Stimulated activated CD8-positive, alpha-beta memory T cell treated with anti-CD3 and anti-CD28 coated beads, Interleukin-2, amount 100 ng/mL, for 1 hour (primary cell): ENCODE measurements at places on chromosomes 2 and 18.

GRCh38 chr2:134973241-134974138 is 54.9 kb downstream of the CCNT2 start:
- no peak for DNase-seq

DNA sequence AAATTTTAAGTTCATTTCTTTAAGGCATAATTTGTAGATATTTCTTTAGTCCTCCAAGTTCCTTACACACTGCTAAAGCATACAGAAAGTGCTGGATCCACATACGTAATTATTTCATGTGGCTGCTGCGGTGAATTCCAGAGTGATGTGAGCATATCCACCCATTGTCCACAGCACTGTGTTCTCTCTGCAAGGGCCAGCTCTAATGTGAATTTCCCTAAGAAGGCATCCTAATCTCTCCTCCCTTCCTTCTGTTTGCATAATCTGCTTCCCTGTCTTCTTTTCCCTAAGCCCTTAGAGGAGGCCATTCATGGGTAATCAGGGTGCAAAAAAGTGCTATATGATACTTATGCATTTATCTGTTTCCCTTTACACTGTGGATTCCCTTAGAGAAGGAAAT is 57.2 kb downstream of the COBLL1 start:
- DNase-seq, result no peak

DNA sequence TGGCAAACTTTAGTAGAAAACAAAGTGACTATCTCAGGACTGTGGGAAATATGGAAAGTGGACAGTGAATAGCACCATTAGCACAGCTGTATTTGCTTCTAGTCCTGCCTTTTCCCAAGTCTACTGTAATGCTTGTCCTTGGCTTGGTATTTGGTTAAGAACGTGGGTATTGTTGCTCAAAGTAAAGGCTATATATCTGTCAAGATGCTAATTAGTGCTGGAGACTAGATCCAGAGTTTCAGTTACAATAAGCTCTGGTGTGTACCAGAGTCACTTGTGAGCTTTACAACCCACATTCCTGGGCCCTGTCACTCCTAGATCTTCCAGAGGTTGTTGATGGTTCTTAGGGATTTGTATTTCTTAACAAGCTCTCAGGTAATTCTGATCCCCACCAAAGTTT is 313.6 kb downstream of the SLC8A1 start:
- no peak for DNase-seq

- no peak for DNase-seq
Measured at GRCh38 chr2:40384714-40385113, 67.2 kb downstream of the SLC8A1 start.

DNA sequence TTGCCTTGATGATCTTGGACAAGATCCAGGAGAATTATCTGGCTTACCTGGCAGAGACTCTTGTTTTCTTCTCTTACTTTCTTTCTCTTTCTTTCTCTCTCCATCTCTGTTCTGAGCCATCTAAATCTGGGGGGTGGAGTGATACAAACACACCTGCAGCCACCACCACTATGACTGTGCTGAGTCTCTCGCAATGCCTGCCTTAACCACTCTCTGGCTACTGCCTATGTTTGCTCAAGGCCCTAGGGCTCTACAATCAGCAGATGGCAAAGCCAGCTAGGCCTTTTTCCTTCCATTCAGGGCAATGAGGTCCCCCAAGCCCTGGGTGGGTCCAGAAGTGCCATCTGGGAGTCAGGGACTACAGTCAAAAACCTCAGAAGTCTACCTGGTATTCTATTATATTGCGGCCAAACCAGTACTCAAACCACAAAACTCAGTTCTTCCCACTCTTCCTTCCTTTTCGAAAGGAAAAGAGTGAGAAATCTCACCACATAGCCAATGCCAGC is 978.9 kb upstream of the NXPH2 start:
- DNase-seq, result no peak

DNA sequence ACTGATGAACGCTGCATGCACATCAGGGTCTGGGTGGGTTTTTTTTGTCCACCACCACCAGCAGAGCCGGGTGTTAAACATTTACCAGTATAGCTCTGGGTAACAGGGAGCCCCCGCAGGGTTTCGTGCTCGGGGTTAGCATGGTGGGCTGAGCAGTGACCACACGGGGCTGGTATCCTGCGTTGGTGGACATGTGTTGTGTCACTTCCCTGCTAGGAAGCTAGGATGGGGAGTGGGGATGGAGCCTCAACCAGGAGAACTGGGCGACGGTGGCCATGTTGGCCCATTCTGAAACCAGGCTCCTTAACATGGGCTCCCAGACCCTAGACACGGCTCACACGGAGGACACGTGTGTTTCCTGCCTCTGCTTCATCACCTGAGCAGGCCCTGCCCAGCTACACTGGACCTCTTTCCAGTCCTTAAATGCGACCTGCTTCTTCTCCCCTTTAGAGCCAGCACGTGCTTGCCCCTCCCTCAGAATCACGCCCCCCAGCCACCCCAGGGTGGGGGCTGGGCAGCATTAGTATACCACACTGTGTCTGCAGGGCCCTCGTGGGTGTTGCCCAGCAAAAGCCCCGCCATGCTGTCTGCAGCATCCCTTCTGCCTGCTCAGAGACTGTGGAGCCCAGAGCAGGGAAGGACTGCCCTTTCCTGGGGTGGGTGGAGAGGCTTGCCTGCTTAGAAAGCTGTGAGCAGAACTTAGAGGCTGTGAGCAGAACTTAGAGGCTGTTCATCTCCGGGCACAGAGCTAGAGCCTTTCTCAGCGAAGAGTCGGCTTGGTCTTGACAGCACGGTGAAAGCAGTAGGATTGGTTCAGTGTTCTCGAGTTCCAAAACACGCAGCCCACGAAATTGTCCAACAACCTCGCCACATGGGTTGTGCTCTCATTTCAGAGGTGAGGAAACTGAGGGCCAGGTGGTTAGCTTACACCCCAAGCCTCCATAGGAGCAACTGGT is 142.1 kb downstream of the KLHL29 start:
- no peak for DNase-seq

DNA sequence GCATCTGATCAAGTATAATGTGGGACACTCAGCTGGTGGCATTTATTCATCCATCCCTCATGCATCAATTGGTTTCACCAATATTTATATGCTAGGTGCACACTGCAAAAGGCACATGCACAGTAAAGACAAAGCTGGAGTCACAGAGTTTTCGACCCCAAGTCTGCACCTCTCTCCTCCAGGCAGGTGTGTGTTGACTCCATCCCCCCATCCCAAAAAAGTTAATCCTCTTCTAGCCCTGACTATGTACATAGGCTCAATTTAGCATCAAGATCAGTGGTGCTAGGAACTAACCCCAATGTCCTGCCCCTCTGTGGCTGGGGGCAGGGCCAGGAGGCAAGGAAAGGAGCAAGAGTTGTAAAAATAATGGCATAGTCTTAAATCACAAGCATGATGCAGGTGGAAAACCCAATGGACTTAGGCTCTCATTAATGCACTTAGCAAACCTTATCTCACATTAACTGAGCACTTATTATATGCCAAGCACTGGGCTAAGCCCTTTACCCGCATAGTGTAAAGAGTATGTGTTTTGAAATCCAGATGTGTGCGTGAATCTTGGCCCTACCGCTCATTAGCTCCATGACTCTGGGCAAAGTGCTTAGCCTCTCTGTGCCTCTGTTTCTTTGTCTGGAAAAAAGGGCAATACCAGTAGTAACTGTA is 3.1 kb downstream of the EVA1A start:
- no peak for DNase-seq

DNA sequence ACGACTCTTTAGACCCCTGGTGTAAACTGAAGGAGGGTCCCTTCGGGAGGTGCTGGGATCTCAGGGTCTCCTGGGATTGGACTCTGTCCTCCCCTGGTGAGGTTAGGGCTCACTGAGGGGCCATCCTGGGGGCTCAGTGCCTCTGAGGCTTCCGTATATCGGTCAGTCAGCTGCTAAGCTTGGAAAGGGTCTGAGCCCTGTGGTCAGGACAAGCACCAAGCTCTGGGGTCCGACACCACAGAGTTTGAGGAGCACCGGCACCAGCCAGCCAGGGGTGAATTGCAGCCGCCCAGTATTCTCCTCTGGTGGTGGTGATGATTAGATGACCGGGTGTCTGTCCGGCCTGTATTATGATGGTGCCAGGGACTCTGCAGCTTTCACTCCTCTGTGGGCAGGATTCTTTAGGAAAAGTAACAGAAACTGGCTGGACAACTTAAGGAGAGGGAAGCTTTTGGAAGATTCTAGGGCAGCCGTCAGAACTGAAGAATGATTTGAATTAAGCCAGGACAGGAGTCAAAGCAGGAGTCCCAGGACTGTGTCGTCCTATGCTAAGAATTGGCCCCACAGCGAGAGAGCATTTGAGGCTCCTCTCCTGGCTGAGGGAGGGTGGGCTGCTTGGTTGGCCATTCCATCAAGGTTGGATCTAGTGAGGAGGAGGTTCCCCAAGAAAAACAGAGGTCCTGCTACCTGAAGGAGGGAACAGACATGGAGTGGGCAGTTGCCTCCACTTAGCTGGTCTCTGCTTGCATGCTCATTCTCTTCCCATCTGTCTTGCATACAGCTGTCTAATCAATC is 158.6 kb upstream of the HS6ST1 start:
- no peak for DNase-seq

DNA sequence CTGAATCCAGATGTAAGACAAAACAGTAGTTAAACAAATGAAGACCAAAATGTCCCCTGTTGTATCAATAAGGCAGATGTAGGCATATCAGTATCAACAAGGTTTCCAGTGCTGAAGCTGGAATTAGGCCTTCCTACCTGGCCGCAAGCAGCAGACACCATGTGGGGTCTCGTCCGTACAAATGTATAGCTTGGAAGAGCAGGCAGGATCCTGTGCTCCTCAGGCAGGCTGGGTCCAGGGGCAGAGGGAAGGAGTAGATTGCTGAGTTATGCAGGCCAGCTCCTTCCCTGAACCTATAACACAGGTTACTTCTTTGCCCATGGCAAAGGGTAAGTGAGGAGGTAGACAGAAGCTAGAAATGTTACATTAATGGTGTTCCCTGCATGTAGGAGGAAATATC is 23.5 kb downstream of the NTSR2 start:
- no peak for DNase-seq

- DNase-seq, result no peak
Measured at GRCh38 chr2:88724643-88725332, 33.3 kb downstream of the RPIA start.

GRCh38 chr18:50866765-50867164 is 12.2 kb upstream of the ME2 start:
- DNase-seq, result no peak

GRCh38 chr2:155730804-155731203 is 601.7 kb downstream of the NR4A2 start:
- no peak for DNase-seq

DNA sequence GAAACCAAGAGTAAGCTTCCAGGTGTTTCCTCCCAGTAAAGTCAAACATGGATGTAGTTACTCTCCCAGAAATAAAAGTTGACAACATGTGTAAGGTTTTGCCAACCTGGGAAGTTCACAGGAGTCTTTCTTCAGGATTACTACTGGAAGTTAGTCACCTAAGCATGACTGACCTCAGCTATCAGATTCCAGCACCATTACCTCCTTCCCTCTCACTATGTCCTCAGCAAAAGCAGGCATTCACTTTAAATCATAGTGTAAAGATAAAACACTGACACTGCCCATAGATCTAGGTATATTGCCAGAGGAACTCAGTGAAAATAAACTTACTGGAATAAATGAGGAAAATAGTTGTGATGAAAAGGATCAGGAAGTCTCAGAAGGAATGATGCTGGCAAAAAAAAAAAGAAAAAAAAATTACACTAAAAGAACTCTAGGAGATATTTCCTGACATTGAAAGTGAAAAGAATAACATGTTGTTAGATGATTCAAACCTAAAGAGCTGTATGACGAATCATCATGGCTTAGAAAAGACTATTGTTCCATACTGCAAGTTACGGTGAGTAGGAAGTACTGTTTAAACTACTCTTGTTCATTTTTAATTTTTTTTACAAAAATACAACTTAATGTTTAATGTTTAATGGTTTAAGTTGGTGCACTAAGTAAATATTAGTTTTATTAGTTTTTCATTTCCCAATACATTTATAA is 484.5 kb upstream of the ZNF804A start:
- no peak for DNase-seq

- DNase-seq, result no peak
Measured at GRCh38 chr2:239161711-239162140, 239.1 kb downstream of the HDAC4 start.

GRCh38 chr2:145094370-145094769 is 574.5 kb upstream of the ZEB2 start:
- DNase-seq, result no peak

GRCh38 chr2:150095361-150096095 is 391.9 kb downstream of the RND3 start:
- no peak for DNase-seq

- no peak for DNase-seq
Measured at GRCh38 chr2:225013425-225014365, 28.6 kb downstream of the DOCK10 start.

GRCh38 chr2:45778720-45779171 is 127.3 kb downstream of the PRKCE start:
- peak; percentile 37 for DNase-seq

- no peak for DNase-seq
Measured at GRCh38 chr2:170509452-170510193, 205.5 kb upstream of the SP5 start.

DNA sequence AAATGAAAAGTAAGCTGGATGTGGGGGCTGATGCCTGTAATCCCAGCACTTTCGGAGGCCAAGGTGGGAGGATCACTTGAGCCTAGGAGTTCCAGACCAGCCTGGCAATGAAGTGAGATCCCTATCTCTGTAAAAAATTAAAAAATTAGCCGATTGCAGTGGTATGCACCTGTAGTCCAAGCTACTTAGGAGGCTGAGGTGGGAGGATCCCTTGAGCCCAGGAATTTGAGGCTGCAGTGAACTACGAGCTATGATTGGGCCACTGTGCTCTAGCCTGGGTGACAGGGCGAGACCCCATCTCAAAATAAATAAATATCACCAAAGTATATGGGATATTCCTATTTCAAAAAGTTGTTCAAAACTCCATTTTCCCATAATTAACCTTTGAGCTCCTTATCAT is 101.1 kb upstream of the FZD5 start:
- no peak for DNase-seq

DNA sequence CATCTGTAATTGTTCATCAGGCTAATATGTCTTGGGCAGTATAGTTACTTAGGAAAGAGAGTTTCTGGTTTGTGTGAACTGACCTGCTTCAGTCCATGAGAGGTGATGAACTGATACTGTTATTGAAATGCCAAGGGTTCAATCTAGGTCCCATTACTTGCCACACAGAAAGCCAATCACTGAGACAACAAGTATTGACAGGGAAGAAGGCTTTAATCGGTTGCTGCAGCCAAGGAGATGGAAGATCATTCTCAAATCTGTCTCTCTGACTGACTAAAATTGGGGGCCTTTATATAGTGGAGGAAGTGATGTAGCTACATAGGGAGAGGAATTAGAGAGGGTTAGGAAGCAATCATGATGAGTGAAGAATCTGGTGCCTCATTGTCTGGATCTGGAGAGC is 19.9 kb upstream of the FAM98A start:
- DNase-seq, result no peak

- DNase-seq, result no peak
Measured at GRCh38 chr18:32036506-32037180, 18.0 kb downstream of the RNF125 start.
